CD8-positive, alpha-beta T cell (primary cell): ENCODE measurements at places on chromosomes 6 and 20. TPM values are rescaled to one million over a fixed set of nuclear protein-coding genes. Genes with fewer than 3 reads are reported as not detected.

GPLD1 gene
- total RNA-seq: 0.73 TPM

TRIM38 gene
- total RNA-seq: 13.2 TPM

CHRNA4 gene
- not detected for total RNA-seq

TMEM151B gene
- total RNA-seq: not detected
